AG20443 (cell line): ENCODE measurements at places on chromosomes 1 and 21.

- peak; percentile 39 for DNase-seq
Measured at GRCh38 chr1:45522324-45523104, 830 bp upstream of the PRDX1 start.

- DNase-seq = no peak
Measured at GRCh38 chr1:53139951-53140361, 2.5 kb downstream of the SLC1A7 start.

GRCh38 chr1:166383635-166384346 is 217.0 kb upstream of the FAM78B start:
- no peak for DNase-seq

DNA sequence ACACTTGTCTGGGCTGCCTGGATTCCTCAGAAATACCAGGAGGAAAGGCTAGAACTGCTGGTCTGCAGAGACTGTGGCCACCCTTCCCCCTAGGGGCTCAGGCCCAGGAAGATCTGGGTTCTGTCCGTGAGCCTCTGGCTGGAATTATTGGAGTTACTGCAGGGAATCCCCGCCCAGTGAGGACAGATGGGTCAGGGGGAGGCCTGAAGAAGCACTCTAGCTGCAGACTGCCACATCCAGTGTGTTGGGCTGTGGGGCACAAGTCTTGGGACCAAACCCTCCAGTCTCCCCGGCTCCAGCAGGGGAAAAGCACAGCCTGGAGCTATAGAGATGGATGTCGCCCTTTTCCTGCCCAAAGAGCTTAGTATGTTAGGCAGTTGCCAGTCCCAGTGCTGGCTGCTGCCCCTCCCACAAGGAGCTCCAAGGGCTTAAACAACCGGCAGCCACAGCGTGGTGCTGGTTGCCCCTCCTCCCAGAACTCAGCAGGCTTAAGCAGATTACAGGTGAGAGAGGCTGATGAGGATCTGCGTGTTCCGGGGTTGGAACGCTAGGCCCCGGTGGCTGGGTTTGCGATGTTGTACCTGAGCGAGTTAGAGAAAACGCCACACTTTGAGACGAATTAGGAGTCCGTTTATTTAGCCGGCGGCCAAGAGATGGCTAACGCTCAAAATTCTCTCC is 255.5 kb upstream of the LRRC7 start:
- no peak for DNase-seq

DNA sequence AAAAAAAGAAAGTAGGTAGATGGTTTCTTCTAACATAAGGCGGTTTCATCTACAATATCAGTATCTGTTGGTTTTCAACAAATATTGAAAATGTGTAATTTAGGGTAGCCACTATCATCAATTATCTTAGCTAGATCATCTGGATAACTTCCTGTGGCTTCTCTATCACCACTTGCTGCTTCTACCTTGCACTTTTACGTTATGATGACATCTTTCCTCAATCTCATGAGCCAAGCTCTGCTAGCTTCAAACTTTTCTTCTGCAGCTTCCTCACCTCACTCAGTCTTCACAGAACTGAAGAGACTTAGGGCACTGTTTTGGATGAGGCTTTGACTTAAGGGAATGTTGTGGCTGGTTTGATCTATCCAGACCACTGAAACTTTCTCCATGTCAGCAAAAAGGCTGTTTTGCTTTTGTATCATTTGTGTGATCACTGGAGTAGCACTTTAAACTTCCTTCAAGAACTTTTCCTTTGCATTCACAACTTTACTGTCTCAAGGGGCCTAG is 144.9 kb upstream of the HP1BP3 start:
- no peak for DNase-seq

GRCh38 chr1:219559899-219560298 is 53.0 kb downstream of the ZC3H11B start:
- DNase-seq = no peak

DNA sequence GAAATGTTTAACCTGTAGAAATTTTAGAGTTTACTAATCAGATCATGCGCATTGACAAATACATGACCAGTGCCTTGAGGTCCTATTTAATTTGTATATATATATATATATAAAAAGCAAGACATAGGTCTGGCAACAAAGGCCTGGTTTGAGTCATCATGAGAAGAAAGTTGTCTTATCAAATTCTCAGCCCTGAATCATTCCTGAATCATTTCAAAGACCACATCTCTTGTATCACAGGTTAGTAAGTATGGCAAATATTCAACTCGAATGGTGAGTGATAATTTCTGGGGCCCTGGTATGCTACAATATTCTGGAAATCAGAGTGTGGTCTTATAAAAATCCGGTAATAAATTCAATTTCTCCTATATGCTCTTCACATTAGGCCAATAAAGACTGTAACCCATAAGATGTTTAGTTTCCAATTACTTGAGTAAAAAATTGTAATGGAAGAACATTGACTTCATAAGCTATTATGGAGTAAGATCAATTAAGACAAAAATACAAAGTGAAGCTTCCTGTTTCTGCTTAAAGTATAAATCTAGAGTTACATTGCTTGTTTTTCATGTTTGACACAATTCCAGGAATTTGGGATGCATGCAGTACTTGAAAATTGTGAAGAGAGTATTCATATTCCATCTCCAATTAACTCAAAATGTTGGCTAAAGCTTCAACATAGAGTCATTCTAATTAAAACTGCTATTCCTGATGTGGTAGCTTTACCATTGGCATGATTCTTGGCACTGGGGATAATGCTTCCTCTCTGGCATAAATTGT is 309.4 kb downstream of the BRINP3 start:
- DNase-seq = no peak

- peak; percentile 48 for DNase-seq
Measured at GRCh38 chr1:198437332-198437731, 103.1 kb downstream of the ATP6V1G3 start.

GRCh38 chr1:40638097-40639036 is 27.1 kb downstream of the RIMS3 start:
- no peak for DNase-seq

DNA sequence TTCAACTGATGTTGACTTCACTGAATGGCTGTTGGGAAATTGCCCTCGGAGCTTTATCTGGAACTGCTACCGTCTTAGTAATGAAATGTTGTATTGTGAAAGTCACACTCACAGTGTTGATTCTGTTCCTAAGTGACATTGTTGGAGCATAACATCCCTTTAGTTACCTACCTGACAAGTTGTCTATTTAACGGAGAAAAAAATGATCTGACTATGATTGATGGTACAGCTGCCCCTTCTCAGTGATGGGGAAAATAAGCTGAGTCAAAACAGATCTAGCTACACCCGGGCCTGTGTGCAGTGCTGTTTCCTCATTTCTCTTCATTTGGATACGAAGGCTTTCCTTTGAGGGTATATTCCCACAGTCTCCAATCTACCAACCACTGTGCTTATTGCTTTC is 472.3 kb upstream of the BRINP3 start:
- DNase-seq = no peak

GRCh38 chr1:161192476-161193465 is 6.1 kb downstream of the ADAMTS4 start:
- peak; percentile 82 for DNase-seq

DNA sequence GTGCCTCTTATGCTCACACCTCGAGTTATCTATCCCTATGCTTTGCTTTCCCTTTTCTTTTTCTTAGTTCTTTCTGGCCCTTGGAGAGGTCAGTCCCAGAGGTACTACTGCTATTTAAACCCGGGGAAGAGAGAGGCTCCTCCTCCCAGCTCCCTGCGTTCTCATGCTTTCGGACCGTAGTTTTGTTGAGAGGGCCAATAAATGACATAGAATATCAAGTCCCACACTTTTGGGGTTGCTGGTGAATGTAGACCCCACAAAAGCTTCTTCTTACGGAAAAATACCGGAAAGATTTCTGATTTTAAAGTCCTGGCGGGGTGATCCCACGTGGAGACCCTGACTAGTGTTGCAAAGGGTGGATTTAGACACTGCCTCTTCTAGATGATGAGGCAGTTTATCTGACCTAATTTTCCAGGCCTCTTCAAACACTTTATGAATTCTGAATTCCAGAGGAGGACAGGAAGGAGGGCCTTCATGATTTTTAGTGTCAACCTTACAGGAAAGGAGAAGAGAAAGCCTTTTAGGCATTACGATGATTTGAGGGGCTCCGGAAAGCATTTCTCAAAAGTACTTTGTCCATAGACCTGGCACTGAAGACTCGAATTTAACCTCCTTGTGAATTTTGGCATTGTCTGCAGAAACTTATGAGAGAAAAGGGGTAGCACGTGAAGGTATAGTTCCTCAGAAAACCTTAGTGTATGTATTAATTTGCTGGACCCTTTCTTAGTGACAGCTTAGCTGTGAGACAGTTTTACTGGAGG is 694 bp downstream of the TMEM167B start:
- DNase-seq = peak; percentile 62

- no peak for DNase-seq
Measured at GRCh38 chr1:246000638-246001015, 506.5 kb downstream of the SMYD3 start.

DNA sequence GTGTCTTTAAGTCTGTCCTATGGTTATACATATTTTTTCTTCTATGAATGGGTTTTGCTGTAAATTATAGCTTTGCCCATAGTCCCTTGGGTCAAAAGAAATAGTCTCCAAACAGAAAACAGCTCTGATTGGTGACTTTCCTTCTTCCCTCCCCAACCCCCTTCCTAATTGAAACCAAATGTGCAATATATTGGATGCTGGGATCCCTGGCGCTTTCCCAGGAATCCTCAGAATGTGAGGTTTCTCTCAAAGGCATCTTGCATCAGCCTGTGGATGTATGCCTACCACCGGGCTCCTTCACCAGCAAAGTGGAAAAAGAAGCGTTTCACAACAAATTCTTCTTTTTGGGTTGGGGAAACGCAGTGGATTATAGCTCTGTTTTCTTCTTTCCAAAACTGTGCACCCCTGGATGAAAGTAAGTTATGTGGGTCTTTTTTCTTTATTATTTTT is at the start of gene DDR2:
Gene DDR2, plus strand, starts transcription at position 248 of the 450 bp plus-strand sequence. CDS start 86,600 bp downstream, outside the sequence.
- DNase-seq = peak; percentile 79

- DNase-seq = no peak
Measured at GRCh38 chr21:18646116-18646515, 242.5 kb upstream of the TMPRSS15 start.

DNA sequence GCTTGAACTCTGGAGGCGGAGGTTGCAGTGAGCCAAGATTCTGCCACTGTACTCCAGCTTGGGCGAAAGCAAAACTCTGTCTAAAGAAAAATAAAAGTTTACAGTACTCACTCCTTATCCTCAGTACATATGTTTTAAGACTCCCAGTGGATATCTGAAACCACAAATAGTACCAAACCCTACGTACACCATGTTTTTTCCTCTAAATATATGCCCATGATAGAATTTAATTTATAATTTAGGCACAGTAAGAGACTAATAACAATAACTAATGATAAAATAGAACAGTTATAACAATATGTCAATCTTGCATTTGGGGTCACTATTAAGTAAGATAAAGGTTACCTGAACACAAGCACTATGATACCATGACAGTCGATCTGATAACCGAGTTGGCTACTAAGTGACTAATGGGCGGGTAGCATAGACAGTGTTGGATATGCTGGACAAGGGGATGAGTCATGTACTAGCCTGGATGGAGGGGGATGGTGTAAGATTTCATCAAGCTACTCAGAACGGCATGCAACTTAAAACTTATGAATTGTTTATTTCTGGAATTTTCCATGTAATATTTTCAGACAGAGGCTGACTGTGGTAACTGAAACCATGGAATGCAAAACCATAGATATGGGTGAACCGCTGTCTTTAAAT is 43.7 kb downstream of the ST7L start:
- DNase-seq = peak; percentile 45

- no peak for DNase-seq
Measured at GRCh38 chr1:37794372-37795339, 1.0 kb downstream of the MANEAL start.

DNA sequence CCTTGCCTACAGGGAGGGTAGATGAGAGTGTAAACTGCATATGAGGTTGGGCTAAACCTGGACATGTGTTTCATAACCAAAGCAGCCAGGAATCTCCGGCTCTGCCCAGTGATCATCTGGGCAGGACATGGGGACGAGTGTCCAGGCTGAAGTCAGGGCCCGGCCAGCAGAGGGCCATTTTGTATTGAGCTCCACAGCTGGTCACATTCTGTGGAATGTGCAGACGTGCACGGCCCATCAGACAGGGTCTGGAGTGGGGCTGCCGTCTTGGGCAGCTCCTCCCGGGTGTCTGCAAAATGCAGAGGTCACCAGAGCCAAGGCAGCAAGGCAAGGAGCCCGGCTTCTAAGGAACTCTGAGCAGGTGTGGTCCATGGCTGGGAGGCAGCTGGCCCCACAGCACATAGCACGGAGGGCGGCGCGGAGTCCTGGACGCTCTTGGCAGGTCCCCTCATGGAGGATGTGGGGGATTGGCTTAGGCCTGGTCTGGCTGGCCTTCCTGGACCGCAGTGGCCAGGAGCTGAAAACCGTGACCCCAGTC is 6.2 kb downstream of the LRRC3 start:
- peak; percentile 53 for DNase-seq

DNA sequence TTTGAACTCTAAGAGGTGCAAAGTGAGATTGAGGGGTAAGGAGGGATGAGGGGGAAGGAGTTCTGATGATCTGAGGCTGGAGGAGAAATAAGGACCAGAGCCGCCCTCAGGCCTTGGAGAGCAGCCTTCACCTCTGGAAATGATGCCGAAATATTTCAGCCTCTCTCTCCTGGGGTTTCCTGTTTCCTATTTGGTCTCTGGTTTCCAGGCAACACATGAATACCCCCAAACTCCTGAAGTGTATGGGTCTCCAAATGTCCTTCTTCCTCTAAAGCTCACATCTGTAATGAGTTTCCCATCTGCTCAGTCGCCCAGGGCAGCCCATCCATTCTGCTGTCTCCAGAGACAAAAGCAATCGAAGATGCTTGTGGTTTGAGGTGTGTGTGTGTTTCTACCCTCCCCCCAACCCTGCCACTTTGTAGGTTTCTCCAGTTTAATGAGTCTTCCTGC is 52.0 kb upstream of the FAM20B start:
- no peak for DNase-seq

- no peak for DNase-seq
Measured at GRCh38 chr1:54997711-54997986, 1.1 kb upstream of the BSND start.

DNA sequence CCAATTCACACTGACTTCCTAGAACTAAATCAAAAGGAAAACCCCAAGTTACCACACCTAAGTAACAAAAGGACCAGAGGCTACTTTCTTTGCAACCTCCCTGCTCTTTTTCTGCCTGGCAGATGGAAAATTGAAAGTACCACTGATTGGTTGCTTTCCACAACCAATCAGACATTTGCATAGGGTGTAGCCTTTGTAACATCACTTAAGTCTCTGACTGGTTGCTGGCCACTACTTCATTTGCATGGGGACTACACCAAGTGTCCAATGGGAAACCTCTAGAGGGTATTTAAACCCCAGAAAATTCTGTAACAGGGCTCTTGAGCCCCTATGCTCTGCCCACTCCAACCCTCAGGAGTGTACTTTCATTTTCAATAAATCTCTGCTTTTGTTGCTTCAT is 365.0 kb downstream of the LTN1 start:
- DNase-seq = no peak

- DNase-seq = peak; percentile 88
Measured at GRCh38 chr1:15027515-15027986, 126.0 kb upstream of the TMEM51 start.

- DNase-seq = no peak
Measured at GRCh38 chr1:33147275-33147996, 34.4 kb downstream of the TRIM62 start.

DNA sequence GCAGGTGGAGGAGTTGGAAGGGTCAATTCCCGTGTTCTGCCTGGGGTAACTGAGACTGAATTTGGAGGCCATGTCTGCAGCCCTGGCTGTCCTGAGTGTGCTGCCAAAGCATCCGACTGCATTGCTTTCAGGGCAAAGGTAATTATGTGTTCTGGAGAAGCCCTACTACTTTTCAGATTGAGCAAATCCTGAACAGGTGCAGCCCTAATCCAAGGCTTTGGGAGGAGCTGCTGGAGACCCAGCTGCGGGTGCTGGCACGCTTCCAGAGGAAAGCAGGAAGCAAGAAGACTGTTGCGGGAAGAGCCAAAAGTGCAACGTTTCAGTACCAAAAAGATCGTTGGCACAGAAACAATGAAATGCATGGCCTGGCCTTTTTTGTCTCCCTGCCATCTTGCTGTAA is 73.7 kb upstream of the NRIP1 start:
- DNase-seq = no peak
